CD8-positive, alpha-beta memory T cell (primary cell): ENCODE measurements at places on chromosomes 1 and 21.

DNA sequence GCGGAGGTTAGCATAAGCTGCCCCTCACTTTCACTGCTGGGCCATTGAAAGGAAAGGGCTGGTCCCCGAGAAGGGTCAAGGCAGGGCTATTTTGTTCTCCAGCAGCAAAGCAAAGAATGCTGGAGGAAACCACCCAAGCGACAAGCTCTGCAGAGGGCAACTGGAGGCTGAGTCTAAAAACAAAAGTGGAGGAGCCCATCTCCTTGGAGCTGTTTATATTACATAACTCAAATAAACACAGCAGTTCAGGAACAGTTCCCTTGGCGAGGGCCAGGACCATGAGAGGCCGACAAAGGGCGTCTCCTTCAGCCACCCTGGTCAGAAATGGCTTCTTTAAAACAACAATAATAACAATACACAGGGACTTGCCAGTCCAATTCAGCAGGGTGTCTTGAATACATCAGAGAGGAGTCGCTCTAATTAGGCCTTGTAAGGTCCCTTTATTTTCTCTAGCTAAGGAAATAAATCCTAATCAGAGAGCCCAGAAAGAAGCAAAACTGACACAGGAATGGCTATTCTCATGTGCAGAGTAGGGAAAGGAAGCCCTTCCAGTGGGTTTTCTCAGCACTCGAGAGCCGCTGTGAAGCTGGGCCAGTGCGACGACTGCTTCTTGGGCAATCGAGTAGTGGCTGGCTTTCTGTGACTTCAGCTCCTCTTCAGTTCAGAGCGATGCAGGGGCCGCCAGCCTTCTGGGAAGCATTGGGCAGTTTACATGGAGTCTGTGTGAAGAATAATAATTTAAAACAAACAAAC lies 57.0 kb upstream of the TARBP1 start:
- H3K27me3 ChIP-seq, result no peaks in the 10 kb centered on the region
- H3K4me1 ChIP-seq, result no peaks in the 10 kb centered on the region
- H3K36me3 ChIP-seq, result no peaks in the 10 kb centered on the region
- no peak overlapping the region for H3K4me3 ChIP-seq
- H3K27ac ChIP-seq, result no peak overlapping the region
- no peak for DNase-seq

DNA sequence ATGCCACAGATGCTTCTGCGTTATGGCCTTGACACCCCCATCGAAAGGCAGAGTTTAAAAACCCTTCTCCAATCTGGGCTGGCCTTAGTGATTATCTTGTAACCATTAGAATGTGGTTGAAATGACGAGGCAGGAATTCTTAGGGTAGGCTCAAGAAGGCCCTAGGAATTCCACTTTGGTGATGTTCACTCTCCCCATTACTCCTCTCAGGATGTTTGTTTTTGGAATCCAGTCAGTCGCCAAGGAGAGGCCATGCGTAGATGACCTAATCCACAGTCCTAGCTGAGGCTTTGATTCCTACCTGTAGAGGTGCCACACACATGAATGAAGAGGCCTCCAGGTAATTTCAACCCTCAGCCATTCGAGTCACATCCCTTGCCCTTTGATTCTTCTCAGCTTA lies 318.2 kb downstream of the NEGR1 start:
- H3K4me3 ChIP-seq, result no peak overlapping the region
- no peak for DNase-seq
- no peaks in the 10 kb centered on the region for H3K36me3 ChIP-seq
- H3K27ac ChIP-seq, result no peak overlapping the region
- H3K27me3 ChIP-seq, result no peaks in the 10 kb centered on the region

DNA sequence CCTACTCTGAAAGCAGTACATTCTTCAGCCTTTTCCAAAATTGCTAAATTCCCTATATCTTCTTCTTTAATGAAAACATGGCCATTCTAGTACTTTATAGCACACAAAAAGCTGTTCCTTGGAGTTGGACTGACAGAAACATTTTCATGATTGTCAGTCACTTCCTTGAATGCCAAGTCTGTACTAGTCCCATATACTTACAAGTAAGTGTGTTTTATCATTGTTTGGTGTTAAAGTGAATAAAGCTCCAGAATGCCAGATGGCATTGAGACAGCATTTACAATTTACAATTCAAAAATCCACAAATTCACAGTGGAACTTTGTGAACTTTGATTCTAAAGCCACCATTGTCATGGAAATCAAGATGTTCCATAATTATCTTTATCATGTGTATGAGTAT lies 36.5 kb downstream of the KCNK2 start:
- no peak overlapping the region for H3K4me3 ChIP-seq
- H3K27ac ChIP-seq, result no peak overlapping the region
- no peaks in the 10 kb centered on the region for H3K27me3 ChIP-seq
- H3K36me3 ChIP-seq, result no peaks in the 10 kb centered on the region
- no peaks in the 10 kb centered on the region for H3K4me1 ChIP-seq

DNA sequence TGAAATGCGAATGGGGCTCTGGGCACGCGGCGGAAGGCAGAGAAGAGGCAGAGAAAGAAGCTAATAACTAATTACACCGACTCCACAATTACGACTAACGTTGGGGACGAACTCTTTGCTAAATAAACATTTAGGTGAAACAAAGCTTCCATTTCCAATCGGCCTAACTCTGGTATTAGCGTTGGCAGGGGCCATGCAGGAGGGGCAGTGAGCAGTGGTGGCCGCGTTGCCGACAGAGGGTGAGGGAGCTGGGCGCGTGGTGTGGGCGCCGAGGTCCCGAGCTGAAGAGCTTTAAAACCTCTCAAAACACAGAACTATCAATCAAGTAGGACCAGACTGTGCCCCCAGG lies 553 bp upstream of the NDUFV3 start:
- H3K27ac ChIP-seq, result peak overlapping the region; percentile 88
- no peak for DNase-seq
- peaks cover 16% of the 10 kb centered on the region for H3K4me1 ChIP-seq
- no peaks in the 10 kb centered on the region for H3K27me3 ChIP-seq
- peak overlapping the region; percentile 82 for H3K4me3 ChIP-seq
- peaks cover 6% of the 10 kb centered on the region for H3K36me3 ChIP-seq

- H3K36me3 ChIP-seq, result no peaks in the 10 kb centered on the region
- no peak overlapping the region for H3K4me3 ChIP-seq
- no peak overlapping the region for H3K27ac ChIP-seq
- no peaks in the 10 kb centered on the region for H3K27me3 ChIP-seq
Observed at GRCh38 chr1:23930861-23931490, 17.8 kb upstream of the CNR2 start.

- no peak for DNase-seq
- H3K27me3 ChIP-seq, result no peaks in the 10 kb centered on the region
- H3K4me3 ChIP-seq, result no peak overlapping the region
- no peaks in the 10 kb centered on the region for H3K4me1 ChIP-seq
- H3K27ac ChIP-seq, result no peak overlapping the region
- H3K36me3 ChIP-seq, result no peaks in the 10 kb centered on the region
Observed at GRCh38 chr1:163048869-163049268, 20.3 kb upstream of the RGS4 start.

DNA sequence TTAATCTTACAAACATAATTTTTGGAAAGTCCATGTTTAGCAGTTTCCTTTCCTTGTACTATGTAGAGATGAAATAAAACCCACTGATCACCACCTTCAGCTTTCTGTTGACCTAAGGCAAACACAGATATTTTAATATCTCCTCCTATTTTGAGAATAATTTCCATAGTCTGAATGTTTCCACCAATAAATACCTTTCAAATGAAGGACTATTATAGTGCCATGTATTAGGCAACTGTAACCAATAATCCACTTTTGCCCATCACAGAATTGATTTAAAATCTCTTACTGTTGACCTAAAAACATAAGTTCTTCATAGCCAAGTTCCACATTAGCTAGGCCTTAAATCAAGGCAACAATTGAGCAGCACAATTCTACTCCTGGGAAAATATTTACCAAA lies 1.8 kb downstream of the CDC42BPA start:
- no peak overlapping the region for H3K4me3 ChIP-seq
- H3K4me1 ChIP-seq, result peaks cover 5% of the 10 kb centered on the region
- H3K27me3 ChIP-seq, result peaks cover 28% of the 10 kb centered on the region
- no peak for DNase-seq
- H3K27ac ChIP-seq, result peak overlapping the region; percentile 69

- no peak overlapping the region for H3K4me3 ChIP-seq
- H3K36me3 ChIP-seq, result no peaks in the 10 kb centered on the region
- DNase-seq, result no peak
Observed at GRCh38 chr1:176604461-176604860, 141.5 kb downstream of the PAPPA2 start.

DNA sequence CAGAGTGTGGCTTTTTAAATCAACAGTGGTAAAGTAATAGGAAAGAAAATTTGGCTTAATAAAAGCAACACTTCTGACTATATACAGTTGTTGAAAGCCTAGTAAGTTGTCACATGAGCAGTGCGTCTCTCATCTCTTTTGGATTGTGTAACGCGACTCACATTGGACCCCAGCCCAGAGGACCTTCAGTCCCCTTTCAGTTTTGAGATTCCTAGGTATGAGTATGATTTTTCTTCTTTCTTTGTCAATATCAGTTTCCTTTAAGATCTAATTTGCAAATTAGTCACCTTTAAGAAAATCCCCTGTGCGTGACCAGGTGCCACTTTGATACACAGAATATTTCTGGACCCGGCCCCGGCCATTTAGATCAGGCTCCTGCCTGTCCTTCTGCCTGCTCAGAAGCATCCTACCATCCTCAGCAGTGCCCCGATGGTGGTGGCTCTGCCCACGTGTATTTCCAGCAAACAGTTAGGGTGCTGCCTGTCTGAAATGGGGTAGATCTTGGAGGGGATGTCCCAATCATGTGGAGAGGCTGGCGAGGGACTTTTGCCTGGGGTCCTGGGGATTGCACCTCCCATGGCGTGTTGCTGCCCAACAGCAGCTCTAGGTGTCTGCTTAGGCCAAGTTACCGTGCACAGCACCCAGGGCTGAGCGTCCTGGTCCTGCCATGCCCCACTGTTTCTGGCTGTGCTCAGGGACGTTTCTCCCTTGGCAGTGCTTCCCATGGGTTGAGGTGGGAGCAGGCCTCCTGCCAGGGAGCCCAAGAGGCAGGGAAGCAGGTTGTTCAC lies 21.1 kb downstream of the SNAP47 start:
- H3K36me3 ChIP-seq, result peaks cover 13% of the 10 kb centered on the region
- no peak overlapping the region for H3K27ac ChIP-seq
- DNase-seq, result no peak
- peaks cover 7% of the 10 kb centered on the region for H3K4me1 ChIP-seq

DNA sequence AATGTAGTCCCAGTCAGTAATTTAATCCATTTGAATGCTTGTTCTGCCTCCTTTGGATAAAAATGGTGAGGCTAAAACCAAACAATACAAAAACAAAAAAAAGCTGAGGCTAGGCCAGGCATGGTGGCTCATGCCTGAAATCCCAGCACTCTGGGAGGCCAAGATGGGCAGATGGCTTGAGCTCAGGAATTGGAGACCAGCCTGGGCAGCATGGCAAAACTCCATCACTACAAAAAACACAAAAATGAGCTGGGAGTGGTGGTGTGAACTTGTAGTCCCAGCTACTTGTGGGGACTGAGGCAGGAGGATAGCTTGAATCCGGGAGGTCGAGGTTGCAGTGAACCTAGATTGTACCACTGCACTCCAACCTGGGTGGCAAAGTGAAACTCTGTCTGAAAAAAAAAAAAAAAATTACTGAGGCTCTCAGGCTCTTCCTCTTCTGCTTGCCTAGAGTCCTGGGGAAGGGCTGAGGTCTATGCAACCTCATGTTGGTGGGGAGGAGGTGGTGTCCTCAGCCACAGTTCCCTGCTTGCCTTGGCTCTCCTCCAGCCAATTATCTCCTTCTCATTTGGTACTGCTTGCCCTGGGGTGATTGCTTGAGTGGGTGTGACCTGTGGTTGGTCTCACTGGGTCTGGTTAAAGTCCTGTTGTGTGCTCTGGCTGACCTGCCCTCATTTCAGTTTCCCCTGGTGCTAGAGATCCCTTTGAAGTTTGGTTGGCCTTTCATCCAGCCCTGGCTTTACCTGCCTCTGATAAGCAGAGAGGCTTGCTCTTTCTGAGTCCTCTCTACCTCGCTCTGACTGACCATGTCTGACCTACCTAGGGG lies 20.9 kb downstream of the S1PR1 start:
- H3K27ac ChIP-seq, result peak overlapping the region; percentile 18
- H3K27me3 ChIP-seq, result no peaks in the 10 kb centered on the region
- no peak overlapping the region for H3K4me3 ChIP-seq
- H3K4me1 ChIP-seq, result peaks cover 59% of the 10 kb centered on the region
- H3K36me3 ChIP-seq, result no peaks in the 10 kb centered on the region
- DNase-seq, result peak; percentile 26

DNA sequence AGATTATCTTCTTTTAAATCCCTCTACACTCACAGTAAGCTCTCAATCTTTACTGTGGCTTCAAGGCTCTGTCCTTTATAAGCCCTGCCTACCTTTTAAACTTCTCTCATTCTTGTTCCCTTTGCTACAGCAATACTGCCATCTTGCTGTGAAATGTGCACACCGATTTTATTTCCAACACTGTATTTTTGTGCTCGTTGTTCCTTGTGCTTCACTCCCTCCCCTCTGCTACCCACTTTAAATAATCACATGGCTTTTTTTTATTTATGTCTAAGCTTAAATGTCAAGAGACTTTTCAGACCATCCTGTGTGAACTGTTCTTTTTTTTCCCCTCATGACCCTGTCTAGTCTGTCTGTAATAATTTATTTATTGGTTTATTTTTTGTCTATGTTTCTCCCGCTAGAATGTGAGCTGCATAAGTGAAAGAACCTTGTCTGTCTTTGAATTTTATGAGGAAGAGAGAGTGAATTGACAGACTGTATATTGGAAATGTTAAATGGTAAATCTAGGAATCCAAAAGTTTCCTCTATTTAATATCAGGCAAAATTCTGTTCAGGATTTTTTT lies 45.7 kb downstream of the ABCD3 start:
- H3K4me3 ChIP-seq, result no peak overlapping the region
- H3K27ac ChIP-seq, result no peak overlapping the region
- H3K4me1 ChIP-seq, result no peaks in the 10 kb centered on the region
- no peaks in the 10 kb centered on the region for H3K27me3 ChIP-seq
- H3K36me3 ChIP-seq, result peaks cover 8% of the 10 kb centered on the region
- peak; percentile 11 for DNase-seq

GRCh38 chr1:172472495-172472894 lies 28.6 kb upstream of the PIGC start:
- DNase-seq, result no peak
- H3K27me3 ChIP-seq, result no peaks in the 10 kb centered on the region
- no peak overlapping the region for H3K4me3 ChIP-seq
- no peaks in the 10 kb centered on the region for H3K36me3 ChIP-seq

- no peaks in the 10 kb centered on the region for H3K27me3 ChIP-seq
- H3K4me3 ChIP-seq, result no peak overlapping the region
- no peak for DNase-seq
- H3K36me3 ChIP-seq, result no peaks in the 10 kb centered on the region
Observed at GRCh38 chr1:152926091-152926490, 17.7 kb downstream of the IVL start.

GRCh38 chr1:159505676-159506075 lies 30.1 kb downstream of the OR10J5 start:
- H3K36me3 ChIP-seq, result no peaks in the 10 kb centered on the region
- no peak overlapping the region for H3K4me3 ChIP-seq
- no peaks in the 10 kb centered on the region for H3K27me3 ChIP-seq
- DNase-seq, result no peak
- H3K4me1 ChIP-seq, result no peaks in the 10 kb centered on the region

GRCh38 chr1:230194525-230194924 lies 127.5 kb downstream of the GALNT2 start:
- no peaks in the 10 kb centered on the region for H3K27me3 ChIP-seq
- H3K27ac ChIP-seq, result no peak overlapping the region
- no peaks in the 10 kb centered on the region for H3K4me1 ChIP-seq
- no peaks in the 10 kb centered on the region for H3K36me3 ChIP-seq
